Daoy (cell line): ENCODE measurements at places on chromosomes 7 and 10. TPM values are rescaled to one million over a fixed set of nuclear protein-coding genes. Genes with fewer than 3 reads are reported as not detected.

Gene MBL2
- total RNA-seq = not detected in 2 replicates

DNA sequence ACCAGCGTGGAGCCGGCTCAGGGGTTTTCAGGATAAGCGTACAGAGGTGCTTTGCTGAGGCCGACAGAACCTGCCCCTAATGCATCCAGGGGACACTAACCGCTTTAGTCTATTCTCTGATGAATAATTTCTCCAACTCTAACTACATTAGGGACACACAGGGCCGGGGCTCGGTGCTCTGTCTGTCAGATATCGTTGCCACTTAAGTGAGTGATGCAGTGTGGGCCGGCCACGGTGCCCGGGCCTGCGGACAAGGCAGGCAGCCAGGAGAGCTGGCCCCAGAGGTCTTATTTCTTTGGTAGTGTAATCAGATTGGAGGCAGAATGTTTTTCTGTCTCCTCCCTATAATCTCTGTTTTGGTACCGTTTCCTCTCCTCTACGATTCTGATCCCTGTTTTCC, 62.7 kb downstream of the ADRA2A start:
- no peak for DNase-seq

- peak; percentile 42 for DNase-seq
These were observed 39.6 kb downstream of the GPRIN2 start for GRCh38 chr10:46516660-46517416.

GRCh38 chr7:67847092-67847787, 850.6 kb downstream of the TYW1 start:
- no peak for DNase-seq

- no peak for DNase-seq
These were observed 427.7 kb downstream of the LRMDA start for GRCh38 chr10:75859141-75859540.

DNA sequence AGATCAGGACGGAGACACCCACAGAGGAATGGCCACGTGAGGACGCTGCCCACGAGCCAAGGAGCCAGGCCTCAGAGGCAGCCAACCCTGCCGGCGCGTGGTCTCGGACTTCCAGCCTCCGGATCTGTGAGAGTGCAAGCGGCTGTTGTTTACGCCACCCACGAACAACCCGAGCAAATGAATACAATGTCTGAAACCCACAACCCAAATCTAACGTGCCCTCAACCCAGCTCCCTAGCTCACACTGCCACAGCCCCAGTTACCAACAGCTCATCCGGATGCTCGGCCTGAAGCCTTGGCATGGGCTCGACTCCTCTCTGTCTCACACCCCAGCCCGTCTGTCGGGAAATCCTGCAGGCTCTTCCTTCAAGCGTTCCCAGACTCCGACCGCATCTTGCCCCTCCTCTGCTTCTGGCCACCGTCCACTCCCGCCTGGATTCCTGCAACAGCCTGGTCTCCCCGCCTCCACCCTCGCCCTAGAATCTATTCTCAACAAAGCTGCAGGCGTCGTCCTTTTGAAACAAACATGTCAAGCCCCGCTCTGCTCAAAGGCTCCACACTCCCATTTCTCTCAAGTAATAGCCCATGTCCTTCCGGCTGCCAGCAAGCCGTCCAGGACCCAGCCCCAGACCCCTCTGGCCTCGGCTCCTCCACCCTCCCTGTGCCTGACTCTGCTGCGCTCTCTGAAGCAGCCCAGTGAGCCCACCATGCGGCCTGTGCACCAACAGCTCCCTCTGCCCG, 35.3 kb downstream of the STK32C start:
- DNase-seq = no peak

GRCh38 chr10:13774303-13774893, 187.6 kb downstream of the PRPF18 start:
- DNase-seq = no peak
